ENCODE measurements at places on chromosomes 16 and 17.

- no peak for DNase-seq
Measured at GRCh38 chr17:57869617-57870282, 19.9 kb upstream of the MRPS23 start.

DNA sequence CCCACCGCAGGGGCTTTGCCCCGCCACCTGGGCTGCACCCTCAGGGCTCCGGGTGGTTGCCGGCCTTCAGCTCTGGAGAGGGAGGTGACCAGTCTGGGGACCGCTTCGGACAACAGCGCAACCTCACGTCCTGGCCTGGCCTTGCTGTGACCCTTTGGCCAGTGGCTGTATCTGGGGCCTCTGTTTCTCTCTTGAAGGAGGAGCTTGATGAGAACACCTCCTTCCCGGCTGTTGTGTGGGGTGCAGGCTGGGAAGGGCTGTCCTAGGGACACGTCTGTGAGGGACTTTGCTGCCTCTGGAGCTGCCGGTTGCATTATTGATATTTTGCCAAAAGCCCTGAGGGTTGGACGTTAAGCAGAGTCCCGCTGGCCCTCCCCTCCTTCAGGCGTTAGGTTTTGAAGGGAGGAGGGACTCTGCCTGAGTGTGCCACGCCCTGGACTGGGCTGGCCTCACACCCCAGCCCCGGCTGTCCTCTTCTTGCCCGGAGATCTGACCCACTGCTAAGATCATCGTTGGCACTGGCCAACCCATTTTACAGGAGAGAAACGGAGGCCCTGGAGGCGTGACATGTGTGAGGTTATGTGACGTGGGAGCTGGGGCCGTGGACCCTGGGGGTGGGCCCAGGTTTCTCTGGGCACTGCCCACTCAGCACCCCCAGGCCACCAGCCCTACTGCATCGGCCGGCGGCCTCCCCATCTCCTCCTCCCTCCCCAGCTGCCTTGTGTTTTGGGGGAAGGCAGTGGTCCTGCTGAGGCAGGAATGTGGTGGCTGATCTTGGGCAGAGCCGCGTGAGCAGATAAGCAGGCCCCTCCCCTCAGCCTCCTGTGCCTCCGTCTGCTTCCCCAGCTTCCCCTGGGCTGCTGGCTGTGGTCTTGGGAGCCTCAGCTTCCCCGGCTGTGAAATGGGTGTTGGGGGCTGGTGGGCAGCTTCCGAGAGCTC, 8.5 kb downstream of the ZFPM1 start:
- no peak for DNase-seq

DNA sequence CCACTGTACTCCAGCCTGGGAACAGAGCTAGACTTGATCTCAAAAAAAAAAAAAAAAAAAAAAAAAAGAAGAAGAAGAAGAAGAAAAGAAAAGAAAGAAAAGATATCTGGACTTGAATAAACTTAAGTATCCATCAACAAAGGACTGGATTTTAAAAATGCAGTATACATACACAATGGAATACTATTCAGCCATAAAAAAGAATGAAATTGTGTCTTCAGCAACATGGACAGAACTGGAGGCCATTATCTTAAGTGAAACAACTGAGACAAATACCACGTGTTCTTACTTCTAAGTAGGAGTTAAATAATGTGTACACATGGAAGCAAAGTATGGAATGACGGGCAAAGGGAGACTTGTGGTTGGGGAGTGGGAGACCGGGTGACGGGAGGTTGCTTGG, 40.1 kb upstream of the MNT start:
- DNase-seq: no peak

- DNase-seq: peak; percentile 90
Measured at GRCh38 chr16:11133344-11133943, 122.6 kb downstream of the SOCS1 start.

GRCh38 chr16:56310690-56311089, 114.7 kb downstream of the AMFR start:
- no peak for DNase-seq

DNA sequence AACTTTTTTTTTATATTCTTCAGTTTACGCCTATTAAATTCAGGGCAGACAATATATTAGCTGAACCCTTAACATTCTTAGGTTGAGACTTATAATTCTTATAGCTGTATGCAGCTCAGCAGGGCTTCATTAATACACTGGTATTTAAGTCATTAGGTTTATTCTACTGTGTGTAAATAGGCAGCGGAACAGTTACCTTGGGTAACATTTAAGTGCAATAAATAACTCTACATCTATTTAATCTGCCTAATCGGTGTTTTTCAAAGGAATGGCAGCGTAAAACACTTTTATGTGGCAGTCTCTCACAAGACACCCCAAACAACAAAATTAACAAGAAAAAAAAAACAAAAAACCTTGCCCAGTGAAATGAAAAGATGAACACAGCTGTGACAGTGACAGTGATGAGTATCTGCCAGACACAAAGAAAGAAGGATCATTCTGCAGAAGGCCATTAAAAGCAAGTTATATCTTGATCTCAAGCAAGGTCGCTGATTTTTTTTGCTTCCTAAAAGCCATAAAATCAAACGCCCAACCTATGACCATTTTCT, 32.6 kb downstream of the KCNJ2 start:
- DNase-seq: no peak

DNA sequence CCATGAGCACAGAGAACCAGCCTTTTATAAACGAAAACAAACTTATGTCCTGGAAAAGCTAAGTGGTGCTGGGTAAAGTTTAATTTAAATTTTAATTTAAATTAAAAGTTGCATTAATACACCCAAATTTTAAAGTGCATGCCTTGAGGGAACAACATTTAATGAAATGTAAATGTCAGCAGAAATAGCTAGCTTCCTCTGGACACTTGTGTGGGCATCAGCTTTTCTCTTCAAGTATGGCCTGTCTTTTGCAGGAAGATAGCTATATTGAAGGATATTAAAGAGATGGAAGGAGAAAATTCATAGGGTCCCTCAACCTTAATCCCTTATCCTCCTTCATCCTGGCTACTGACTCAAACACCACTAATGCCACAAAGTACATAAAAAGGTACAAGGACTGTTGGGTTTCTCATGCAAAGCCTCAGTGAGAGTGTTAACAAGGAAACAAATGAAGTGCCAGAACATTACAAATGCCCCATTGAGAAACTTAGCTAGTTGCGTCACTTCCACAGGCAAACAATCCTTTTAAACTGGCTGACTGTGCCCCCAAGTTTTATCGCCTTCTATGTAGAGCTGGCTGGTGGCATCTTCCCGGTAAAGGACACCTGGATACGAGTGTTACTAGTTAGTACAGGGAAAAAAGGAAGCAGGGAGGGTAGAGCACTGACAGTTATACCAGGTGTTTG, 14.1 kb downstream of the PHF12 start:
- no peak for DNase-seq

- DNase-seq: no peak
Measured at GRCh38 chr16:73480381-73480780, 432.5 kb upstream of the ZFHX3 start.

- DNase-seq: no peak
Measured at GRCh38 chr16:88320947-88321634, 61.7 kb upstream of the ZNF469 start.

DNA sequence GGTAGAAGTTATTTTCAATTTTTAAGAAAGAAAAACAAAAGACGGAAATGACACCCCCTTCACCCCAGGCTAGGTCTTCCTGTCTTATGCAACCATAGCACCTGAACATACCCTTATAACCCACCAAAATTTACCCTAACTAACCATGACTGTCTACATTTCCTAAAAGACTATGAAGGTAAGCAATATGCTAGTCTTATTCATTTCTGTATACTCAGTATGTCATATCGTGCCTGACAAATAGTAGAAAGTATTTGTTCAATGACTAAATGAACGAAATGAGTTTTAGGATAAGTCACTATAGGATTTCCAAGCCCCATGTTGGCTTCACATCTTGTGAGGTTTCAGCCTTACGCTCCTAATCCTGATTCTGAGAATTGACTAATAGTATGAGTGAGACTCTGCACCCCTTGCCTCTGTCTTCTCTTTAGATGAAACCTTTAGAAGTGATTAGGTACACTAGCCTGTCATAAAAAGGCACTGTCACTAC, 6.5 kb downstream of the ADAT1 start:
- no peak for DNase-seq

DNA sequence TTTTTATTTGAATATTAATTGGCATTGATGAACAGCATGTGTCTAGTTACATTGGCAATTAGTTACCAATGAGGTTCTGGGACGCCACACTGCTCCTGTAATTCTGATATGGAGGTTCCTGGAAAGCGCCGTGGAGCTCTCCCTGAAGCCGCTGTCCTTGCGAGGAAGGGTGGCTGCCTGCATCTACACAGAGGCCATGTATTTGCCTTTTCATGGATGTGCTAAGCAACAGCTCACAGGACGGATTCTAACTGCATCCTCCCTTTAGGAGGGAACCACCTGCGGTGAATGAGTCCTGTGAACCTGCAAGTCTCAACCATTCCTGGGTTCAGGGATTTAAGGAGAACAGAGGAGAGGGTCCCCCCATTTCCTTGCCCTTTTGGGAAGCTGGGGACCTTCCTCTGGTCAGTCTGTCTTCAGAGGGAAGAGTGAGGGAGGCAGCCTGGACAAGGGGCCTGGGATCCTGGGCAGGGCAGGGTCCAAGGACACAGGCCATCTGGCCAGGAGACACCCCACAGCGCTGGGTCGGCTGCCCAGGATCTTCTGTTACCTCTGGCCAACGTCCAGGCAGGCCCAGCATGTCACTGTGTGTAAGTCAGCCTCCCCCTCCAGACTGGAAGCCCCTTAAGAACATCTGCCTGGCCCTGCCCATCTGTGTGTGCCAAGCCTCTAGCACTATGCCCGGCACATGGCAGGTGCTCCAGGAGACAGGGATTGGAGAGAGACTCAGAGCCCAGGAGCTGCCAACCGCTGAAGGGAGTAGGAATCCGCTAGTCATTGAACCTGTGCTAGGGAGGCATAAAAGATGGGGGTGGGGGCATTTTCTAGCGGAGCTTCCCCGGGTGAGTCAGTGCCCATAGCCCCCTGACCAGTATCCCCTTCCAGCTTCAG, 314.1 kb upstream of the TNRC6C start:
- no peak for DNase-seq

DNA sequence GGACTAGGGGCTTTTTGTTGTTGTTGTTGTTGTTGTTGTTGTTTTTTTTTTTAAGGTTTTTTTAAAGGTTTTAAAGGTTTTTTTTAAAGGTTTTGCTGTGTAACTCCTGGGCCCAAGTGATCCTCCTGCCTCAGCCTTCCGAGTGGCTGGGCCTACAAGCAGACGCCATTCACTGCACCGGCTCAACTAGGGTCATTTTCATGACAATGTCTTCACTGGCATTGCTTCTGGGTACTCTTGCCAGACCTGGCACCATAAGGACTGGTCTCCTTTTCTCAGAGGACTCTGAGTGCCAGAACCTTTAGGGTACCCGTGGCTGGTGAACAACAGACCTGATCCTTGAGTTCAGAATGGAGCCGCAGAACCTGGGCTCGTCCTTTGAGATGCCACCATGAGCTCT, 20.4 kb downstream of the POLR3E start:
- DNase-seq: no peak

DNA sequence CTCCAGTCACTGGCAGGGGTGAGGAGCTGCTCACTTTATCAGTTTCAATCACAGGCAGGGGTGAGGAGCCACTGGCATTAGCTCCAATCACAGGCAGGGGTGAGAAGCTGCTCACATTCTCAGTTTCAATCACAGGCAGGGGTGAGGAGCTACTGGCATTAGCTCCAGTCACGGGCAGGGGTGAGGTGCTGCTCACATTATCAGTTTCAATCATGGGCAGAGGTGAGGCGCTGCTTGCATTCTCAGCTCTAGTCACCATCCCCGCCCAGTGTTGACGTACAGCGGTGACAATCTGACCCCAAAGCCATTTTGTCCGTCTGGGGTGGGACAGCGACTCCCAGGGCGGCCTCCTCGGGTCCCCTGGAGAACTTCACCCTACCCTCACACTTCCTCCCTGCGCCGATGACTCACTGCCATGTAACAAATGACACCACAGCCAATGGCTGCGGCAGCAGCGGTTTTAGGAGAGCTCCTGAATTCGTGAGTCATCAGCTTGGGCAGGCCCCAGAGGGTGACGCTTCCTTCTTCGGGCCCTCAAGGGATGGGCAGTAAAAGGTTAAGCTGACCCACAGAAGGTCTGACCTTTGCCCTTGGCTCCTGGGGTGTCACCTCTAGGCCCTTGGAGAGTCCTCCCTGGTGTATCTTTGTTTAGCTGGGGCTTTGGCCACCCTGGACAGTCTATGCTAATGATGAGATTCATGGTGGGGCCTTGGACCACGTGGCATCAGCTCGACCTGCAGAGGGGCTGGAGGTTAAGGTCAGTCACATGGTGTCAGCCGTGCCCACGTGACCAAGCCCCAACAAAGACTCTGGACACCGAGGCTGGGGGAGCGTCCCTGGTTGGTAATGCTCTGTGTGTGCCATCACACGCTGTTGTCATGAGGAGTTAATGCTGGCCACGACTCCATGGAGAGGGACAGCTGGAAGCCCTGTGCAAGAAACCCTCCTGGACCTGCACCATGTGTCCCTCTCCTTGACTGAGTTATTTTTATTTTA, 171.7 kb downstream of the C16orf95 start:
- no peak for DNase-seq

DNA sequence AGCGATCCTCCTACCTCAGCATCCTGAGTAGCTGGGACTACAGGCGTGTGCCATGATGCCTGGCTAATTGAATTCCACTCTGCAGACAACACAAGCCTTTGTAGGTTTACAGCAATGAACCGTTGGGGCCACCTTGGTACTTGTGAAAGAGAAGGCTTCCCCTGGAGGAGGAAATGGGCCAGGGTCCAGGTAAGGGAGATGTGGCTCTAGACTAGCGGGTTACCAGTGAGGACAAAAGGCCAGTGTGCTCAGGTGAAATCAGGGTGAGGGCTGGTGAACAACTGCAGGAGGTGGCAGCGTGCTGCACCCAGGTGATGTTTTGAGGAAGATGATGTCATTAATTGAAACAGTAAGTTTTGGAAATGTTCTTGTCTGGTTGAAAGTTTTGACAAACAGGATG, 6.7 kb downstream of the SDR42E1 start:
- DNase-seq: no peak

DNA sequence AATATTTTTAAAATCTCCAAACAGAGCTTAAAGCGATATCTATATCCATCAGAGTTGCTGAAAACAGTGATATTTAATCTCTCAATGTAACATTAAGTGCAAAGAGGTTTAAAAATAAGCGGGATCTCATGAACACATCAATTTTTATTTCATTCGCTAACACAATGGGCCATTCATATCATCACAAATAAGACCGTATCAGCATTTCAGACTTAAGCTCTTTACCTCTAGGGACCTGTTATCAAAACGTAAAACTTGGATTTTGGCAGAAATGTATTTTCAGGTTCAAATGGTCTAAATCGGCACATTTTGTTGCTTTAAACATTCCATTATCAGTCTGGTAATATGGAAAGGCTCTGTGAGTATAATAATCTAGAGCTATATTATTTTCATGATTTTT, 77.9 kb downstream of the TOX3 start:
- DNase-seq: no peak

- DNase-seq: no peak
Measured at GRCh38 chr16:10266809-10267208, 84.6 kb upstream of the GRIN2A start.

All from femur (tissue), 1 donor.